ENCODE measurements at places on chromosomes 12 and 14. TPM values are rescaled to one million over a fixed set of nuclear protein-coding genes. Genes with fewer than 3 reads are reported as not detected.

DNA sequence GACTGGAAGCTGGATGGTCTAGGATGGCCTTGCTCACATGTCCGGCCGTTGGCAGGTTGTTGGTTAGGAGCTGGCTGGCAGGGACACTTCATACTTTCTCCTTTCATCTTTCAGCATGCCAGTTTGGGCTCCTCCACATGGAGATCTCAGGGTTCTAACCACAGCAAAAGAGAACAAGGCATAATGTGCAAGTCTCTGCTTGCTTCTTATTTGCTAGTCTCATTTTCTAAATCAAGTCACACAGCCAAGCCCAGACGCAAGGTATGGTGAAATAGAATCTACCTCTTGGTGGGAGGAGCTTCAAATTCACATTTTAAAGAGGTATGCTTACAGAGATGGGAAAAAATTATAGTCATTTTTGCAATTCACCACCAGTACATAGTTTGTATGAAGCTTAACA, 69.1 kb upstream of the NAP1L1 start:
- no peak for DNase-seq

GRCh38 chr14:52891800-52892199, 59.0 kb downstream of the FERMT2 start:
- no peak for DNase-seq

GRCh38 chr12:108043750-108044533, 85.1 kb upstream of the WSCD2 start:
- DNase-seq = no peak

DNA sequence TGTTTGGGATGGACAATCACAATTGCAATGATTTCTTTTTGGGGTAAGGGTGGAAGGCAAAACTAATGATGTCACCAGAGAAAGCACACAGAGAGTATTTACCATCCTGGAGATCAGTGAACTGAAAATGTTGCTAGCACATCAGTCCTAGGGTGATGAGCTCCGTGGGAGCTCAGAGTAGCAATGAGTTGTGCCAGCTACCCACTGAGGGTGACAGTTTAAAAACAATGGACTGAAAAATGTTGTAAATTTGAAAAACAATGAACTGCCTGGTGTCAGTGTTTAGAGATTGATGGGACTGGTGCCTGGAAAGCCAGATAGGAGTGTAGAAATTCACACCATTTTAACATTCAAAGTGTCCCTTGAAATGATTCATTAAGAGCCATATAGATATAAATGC, 198.5 kb downstream of the ATP23 start:
- no peak for DNase-seq

GRCh38 chr12:31815096-31815495, 86.3 kb upstream of the AMN1 start:
- DNase-seq = no peak

- DNase-seq = no peak
Measured at GRCh38 chr14:85574853-85575616, 45.1 kb downstream of the FLRT2 start.

- no peak for DNase-seq
Measured at GRCh38 chr12:31586728-31587127, 4.2 kb downstream of the DENND5B start.

DNA sequence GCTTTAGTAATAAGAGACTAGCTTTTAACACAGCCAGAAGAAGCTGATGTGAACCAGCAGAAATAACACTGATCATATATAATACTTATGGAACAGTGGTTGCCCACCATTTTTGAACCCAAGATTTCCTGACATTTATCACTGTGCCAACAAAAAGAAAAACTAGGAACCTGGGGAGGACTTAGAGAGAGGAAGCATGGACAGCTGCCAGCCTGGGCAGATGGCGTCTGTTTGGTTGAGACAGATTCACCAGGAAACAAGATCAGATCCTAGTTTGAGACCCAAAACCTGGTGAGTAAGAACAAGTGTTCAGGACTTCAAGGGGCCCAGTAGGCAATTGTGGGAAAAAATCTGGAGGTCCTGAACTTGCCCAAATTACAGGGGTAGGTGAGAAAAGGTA, 95.3 kb downstream of the BICD1 start:
- DNase-seq = no peak

DNA sequence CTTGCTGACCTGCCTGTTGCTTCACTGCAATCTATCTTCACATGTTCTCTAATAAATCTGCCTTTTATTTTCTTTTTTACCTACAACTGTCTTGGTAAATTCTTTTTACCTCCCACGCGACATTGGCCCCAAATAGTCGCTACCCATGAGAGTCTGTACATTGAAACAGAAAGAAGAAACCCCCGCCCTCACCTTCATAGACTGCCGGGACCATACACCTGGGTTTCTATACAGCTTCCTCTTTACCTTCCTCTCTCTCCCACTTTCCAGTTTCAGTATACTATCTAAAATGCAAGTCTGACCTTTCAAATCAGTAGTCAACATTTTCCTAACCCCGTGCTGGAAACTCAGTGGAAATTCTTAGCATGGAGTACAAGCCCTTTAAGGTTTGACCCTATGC, 4.8 kb downstream of the SLC8A3 start:
- no peak for DNase-seq

- DNase-seq = no peak
Measured at GRCh38 chr12:19121449-19122018, 8.0 kb upstream of the PLEKHA5 start.

GRCh38 chr14:65250162-65250495, 147.8 kb upstream of the MAX start:
- DNase-seq = no peak

GRCh38 chr12:712172-712863, 40.1 kb upstream of the WNK1 start:
- no peak for DNase-seq

DNA sequence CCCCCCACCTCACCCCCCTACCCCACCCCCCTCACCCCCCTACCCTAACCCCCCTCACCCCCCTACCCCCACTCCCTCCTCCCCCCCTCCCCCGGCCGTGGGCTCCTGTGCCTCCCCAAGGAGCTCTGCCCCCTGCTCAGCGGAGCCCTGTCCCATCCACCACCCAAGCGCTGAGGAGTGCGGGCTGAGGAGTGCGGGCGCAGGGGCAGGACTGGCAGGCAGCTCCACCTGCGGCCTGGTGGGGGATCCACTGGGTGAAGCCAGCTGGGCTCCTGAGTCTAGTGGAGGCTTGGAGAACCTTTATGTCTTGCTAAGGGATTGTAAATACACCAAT, 2.3 kb upstream of the JPH4 start:
- no peak for DNase-seq

- no peak for DNase-seq
Measured at GRCh38 chr12:133227281-133227852, 8.3 kb downstream of the ANHX start.

- DNase-seq = no peak
Measured at GRCh38 chr12:54744590-54744989, 96.4 kb upstream of the DCD start.

DNA sequence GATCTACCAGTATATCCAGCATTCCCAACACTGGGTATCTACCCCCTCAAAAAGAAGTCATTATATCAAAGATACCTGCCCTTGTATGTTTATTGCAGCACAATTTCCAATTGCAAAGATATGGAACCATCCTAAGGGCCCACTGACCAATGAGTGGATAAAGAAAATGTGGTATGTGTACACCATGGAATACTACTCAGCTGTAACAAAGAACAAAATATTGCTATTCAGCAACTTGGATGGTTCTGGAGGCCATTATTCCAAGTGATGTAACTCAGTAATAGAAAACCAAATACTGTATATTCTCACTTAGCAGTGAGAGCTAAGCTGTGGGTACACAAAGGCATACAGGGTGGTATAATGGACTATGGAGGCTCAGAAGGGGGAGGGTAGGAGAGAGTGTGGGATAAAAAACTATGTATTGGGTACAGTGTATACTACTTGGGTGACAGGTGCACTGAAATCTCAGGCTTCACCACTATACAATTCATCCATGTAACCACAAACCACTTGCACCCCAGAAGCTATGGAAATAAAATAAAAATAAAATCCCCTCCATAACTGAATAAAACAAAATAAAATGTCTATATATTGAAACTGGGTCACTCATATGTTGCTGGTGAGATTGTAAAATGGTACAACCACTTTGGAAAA, 34.7 kb upstream of the STK38L start:
- DNase-seq = no peak

DNA sequence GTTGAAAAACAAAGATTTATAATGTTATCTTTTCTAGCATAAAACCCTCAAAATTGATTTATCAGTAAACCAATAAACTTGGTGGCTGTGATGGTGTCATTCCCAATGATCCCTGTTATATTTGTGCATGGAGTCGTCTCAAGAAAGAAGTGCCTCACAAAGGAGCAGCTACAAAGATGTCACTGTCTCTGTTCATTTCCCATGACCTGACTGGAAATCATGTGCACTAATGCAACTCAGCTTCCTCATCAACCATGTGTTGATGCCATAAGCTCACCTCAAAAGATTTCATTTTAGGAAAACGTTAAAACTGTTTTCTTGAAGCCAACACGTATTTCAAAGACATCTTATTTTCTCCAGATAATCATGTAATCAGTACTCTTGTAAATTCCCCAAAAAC, 28.8 kb downstream of the CLEC1A start:
- DNase-seq = no peak

DNA sequence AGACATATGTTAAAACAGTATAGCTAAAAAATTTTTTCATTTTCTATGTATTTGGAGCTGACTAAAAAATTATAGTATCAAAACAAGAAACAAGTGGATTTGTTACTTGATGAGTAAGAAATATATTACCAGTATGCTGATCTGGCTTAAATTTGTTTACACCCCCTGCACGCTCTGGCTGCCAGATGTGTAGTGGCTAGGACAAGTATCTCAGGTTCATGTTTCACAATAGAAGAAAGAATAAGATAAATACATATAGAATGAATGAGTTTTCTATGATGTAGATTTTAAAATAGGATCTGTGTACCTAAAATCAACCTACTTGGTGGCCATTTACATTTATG, 13.1 kb downstream of the NAA30 start:
- DNase-seq = no peak

- DNase-seq = no peak
Measured at GRCh38 chr14:73478684-73479083, 12.0 kb upstream of the RIOX1 start.

DNA sequence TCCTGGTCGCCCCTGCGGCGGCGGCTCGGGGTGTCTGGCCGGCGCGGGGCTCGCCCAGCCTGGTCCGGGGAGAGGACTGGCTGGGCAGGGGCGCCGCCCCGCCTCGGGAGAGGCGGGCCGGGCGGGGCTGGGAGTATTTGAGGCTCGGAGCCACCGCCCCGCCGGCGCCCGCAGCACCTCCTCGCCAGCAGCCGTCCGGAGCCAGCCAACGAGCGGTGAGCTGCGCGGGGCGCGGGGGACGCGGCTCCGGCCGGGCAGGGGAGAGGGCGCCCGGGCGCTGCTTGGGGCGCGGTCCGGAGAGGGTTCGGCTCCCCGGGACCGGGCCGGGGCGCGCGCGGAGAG, at the start of gene LGALS3:
Gene LGALS3, plus strand, starts transcription at position 167 of the 342 bp plus-strand sequence. CDS start 8,122 bp downstream, outside the sequence.
- DNase-seq = peak; percentile 88

- no peak for DNase-seq
Measured at GRCh38 chr12:12476857-12477531, 85.7 kb downstream of the DUSP16 start.

DNA sequence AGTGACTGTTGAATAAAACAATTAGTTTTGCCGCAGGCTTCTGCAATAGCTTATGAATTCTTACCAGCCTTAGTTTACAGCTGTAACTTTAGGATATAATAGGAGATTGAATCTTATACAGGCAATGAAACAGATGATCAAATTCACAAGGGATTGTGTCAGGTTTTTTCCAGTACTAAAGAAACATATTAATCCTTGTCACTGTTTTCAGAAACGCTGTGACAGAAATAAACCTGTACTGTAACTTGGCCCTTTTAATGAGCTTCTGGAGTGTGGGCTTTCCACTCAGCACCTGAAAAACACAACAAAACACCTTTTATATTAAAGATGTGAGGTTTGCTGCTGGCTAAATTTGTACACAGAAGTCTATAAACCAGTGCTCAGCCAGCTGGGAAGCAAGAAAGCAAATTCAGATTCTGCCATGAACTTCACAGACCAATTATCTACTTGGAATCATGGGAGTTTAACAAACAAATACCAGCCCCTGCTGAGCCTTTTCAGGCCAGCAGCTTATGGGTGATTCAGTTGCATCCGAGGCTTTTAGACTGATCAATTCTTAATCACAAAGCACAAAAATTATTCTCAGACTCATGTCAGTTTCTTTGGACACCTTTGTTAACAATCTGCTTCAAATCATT, 109.5 kb downstream of the FOXG1 start:
- DNase-seq = no peak

GRCh38 chr12:13390381-13390861, 193.9 kb downstream of the EMP1 start:
- DNase-seq = peak; percentile 46

GRCh38 chr12:67284561-67284960, 15.4 kb downstream of the CAND1 start:
- DNase-seq = no peak

GRCh38 chr12:130463275-130463658, 125.6 kb downstream of the PIWIL1 start:
- no peak for DNase-seq

DNA sequence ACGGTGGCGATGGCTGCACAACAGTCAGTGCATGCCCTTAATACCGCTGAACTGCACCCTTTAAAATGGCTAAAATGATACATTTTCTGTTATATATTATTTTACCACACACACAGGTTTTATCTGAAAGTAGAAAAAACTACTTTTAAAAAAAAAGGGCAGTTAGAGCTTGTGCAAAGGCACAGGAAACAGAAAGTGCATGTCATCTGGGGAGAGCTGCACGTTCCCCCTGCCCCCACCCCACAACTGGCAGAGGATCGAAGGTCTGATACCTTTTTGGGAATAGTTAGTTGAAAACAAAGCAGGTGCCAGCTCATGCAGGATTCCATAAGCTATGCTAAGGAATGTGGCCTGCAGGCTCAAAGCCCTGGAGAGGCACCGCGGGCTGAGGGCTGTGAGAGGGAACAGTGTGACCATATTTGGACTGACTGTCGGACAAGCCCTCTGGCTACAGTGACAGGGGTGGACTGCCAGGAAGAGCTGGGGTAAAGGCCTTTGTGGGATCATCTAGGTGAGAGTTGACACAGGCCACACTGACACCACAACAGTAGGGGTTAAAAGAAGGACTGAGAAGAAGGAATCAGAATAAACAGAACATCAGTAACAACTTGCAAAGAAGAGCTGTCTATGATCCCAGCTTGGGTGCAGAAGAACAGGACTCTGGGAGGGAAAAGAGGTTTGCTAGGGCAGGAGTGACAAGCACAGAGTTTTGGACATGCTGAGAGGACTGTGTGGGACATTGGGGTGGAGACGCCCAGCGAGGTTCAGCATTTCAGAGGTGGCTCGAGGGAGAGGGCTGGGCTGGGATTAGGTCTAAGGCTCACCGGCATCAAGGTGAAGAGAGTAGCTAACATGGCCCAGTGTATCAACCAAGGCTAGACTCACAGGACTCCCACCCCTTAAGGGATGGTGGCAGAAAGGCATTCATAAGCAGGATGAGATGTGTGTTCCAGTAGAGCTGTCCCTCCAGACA, 54.6 kb downstream of the ACTN1 start:
- DNase-seq = no peak

TEX22 gene
- total RNA-seq = 0.11 TPM

DIO2 gene
- 2.6 TPM for total RNA-seq

TMEM229B gene
- total RNA-seq = 3.0 TPM

PLXNC1 gene
- total RNA-seq = 33.7 TPM

SAMD4A gene
- 4.6 TPM for total RNA-seq

NABP2 gene
- total RNA-seq = 20.3 TPM

KRT6C gene
- total RNA-seq = not detected

SMCO2 gene
- total RNA-seq = not detected

COL2A1 gene
- 1.5 TPM for total RNA-seq

CMKLR1 gene
- total RNA-seq = 2.3 TPM

GLIPR1L1 gene
- total RNA-seq = not detected

Data from ovary (tissue), 10 donors.